NCI-H1105 treated with DMSO at 0.1 percent for 48 hours (cell line): ENCODE measurements at places on chromosomes 6 and 20.

- DNase-seq = no peak
Measured at GRCh38 chr20:46343348-46343974, 35.2 kb upstream of the CDH22 start.

DNA sequence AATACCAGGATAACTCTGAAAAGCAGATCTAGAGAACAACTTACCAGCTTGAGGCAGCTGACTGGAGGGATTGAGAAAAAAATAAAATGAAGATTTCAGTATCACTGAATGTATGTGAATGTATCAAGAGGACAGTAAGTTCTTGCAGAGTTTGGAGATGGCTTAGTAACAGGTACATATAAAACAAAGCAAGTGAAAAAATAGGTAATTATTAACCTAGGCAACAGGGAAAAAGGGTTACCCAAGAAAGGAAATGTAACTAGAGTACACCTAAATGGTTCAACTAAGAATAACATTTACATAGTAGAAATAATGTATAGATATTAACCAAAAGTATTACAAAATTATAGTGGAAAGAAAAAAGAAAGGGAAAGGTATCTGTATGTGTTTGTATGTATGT, 67.3 kb downstream of the NRSN1 start:
- no peak for DNase-seq

DNA sequence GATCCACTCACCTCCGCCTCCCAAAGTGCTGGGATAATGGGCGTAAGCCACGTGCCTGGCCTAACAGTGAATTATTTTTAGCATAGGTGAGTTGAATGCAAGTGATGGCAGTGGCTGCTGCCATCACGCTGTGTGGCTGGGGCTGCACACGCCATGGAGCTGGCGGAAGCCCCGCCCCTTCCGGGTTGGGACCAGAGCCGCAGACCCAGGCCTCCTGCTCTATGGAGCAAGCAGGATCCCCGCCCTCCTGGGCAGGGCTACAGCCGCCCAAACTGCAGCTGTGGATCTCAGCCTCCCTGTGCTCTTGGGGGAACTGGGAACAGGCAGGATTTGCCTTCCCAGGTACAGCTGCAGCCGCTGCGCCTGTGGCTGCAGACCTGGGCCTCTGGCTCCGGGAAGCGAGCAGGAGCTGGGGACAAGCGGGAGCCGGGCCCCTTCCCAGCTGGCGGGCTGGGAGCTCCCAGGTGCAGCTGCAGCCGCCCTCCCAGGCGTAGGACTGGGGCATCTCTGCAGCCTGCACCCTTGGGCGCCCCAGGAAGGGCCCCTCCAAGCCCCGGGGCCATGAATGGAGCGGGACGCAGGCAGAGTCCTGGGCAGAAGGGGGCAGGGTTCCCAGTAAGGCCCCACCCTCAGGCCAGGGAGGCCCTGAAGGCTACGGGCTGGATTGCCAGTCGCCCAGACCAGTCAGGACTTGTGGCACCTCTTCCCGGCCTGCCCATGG, 30.9 kb upstream of the SLA2 start:
- no peak for DNase-seq

- no peak for DNase-seq
Measured at GRCh38 chr6:68279793-68280557, 355.1 kb upstream of the ADGRB3 start.

DNA sequence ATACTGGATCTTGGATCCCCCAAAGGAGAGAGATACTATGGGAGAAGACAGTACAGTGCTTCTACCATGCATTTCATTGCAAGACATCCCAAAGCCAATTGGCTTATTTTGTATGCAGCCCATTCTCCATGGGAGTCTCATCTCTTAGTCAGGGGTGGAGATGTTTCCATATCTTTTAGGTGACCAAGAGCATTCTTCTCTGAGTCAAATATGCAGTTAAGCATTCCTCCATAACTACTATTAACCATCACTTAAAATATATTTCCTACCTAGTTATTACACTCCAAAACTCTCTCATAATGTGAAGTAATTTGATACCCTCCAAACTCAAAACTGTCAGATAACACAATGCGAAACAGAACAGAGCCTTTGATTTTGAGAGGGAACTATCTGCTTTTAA, 542.6 kb downstream of the HDGFL1 start:
- DNase-seq = no peak

DNA sequence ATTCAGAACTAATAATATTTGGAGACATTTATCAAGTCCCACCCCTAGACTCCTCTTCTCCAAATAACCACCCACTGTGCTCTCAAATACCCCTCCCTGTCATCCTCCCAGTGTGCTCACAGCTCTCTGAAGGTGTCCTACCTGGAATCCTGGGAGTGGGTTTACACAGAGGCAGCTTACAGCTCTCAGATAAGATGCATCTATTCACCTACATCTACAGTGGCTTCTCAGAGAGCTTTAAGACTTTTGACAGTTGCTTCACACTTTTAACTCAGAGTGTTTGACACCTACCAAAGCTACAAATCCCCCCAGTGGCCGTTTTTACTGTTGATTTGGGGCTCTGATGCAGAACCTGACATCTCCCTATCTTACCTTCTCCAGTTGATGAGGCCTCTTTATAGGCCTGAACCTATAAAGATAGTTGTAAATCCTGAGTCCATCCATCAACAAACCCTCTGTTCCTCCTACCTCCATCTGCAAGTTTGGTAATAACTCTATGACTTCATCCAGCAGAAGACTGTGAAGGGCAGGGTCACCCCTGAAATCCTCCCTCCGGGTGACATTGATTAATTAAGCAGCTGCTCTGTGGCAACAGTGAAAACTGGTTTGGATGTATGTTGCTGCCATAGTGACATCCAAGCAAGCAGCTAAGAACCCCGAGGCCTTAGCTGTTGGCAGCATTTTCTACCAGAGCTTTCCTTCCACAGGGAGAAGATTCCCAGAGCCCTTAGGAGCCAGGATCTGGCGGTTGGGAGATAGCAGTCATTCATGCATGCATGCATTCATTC, 226.1 kb upstream of the RREB1 start:
- DNase-seq = no peak

DNA sequence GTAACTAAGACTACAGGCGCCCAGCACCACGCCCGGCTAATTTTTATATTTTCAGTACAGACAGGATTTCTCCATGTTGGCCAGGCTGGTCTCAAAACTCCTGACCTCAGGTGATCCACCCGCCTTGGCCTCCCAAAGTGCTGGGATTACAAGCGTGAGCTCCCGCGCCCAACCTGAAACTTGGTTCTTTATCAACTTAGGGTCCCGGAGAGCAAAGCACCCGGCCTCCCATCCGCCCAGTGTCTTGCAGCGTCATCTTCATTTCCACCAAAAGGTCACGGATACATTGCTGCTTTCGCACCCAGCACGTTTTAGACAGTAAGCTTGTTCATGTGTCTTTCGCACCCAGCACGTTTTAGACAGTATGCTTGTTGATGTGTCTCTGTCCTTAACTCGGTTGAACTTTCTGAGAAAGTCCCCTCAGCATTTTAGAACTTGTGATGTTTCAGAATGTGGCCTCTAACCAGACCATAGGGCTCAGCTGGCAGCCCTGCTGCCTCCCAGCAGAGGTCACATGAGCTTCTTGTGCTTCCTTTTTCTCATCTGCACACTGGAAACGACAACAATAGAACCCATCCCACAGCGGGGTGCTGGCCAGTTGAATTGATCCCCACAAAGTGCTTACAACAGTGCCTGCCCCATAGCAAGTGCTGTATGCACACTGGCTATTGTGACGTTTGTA, 48.8 kb downstream of the PRR18 start:
- no peak for DNase-seq

DNA sequence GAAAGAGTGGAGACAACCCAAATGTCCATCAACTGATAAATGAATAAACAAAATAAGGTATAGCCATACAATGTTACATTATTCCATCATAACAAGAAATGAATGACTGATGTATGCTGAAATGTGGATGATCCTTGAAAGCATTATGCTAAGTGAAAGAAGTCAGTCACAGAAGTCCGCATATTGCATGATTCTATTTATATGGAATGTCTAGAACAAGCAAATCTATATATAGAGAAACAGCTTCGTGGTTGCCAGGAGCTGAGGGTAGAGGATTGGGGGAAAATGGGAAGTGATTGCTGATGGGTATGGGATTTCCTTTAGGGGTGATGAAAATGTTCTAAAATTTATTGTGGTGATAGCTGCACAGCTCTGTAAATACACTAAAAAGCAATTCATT, 196.8 kb downstream of the ATXN1 start:
- DNase-seq = no peak

DNA sequence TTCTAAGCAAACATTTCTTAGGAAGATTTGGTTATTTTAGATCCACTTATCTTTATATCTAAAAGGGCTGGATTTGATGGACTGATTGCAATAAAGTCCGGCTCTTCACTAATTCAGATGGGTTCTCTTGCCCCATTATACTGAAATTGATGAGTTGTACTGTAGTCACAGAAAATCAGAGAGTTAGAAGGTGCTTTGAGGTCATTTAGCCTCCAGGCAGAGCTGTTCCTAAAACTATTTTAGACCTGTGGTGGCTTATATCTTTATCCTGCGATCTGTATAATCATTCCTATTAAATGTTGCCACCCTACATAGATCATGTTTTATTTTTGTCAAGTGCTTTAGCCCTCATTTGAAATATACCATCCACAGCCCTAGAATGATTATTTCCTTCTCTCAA, 61.3 kb upstream of the ATXN1 start:
- DNase-seq = no peak

DNA sequence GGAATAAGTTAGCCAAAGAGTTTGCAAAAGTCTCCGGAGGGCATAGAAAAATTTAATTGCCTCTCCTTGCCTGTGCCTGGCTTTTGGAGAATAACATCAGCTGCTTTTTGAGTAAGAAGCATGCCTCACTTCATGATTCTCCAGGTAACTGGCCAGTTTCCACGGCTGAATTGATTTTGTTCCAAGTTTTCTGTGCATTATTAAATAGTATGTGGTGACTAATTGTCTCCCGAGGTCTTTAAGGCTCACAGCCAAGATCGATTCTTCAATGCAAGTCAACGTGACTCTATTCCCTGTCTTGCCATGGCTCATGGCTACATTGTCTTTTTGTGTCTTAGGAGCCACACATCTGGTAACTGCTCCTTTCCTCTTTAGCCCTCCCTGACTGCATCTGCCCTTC, 54.2 kb downstream of the CNR1 start:
- DNase-seq = peak; percentile 90

- DNase-seq = no peak
Measured at GRCh38 chr6:30759575-30760239, 15.4 kb upstream of the IER3 start.

- DNase-seq = no peak
Measured at GRCh38 chr20:7933346-7933745, 6.9 kb downstream of the HAO1 start.

- DNase-seq = no peak
Measured at GRCh38 chr20:45087097-45087790, 13.7 kb downstream of the KCNS1 start.

DNA sequence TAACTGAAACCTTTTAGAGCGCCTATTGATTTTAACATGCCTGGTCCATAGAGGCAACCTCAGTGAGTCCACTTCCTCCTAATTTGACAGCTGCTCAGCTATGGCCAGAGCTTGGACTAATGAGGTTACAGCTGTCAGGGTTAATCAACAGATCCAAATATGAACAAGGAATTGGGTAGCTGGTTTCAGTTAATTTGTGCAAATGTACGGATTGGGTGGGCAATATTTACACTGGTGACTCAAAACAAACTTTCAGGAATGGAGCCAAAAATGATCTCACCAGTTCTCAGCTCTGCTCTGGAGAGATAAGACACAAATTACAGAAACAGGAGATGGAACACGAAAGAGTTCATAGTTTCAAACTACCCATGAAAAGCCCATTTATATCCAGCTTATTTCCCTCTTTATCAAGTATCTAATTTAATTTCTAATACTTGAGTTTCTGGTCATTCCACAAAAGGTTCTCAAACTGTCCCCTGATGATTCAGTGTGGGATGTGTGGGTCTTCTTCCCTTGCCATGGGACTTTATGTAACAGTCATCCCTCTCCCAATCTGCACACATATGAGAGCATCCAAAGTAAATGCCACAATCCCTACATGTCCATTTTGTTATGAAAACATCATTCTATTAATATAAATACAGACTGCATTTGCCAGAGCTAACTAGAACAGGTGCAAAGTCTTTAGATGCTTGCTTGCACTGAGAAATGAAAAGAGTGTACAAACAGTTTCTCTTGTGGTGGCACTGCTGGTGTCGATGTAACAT, 149.9 kb downstream of the RPS12 start:
- peak; percentile 45 for DNase-seq
